Neural crest cell (in vitro differentiated cells): ENCODE measurements at places on chromosomes 3 and 15. TPM values are rescaled to one million over a fixed set of nuclear protein-coding genes. Genes with fewer than 3 reads are reported as not detected.

DNA sequence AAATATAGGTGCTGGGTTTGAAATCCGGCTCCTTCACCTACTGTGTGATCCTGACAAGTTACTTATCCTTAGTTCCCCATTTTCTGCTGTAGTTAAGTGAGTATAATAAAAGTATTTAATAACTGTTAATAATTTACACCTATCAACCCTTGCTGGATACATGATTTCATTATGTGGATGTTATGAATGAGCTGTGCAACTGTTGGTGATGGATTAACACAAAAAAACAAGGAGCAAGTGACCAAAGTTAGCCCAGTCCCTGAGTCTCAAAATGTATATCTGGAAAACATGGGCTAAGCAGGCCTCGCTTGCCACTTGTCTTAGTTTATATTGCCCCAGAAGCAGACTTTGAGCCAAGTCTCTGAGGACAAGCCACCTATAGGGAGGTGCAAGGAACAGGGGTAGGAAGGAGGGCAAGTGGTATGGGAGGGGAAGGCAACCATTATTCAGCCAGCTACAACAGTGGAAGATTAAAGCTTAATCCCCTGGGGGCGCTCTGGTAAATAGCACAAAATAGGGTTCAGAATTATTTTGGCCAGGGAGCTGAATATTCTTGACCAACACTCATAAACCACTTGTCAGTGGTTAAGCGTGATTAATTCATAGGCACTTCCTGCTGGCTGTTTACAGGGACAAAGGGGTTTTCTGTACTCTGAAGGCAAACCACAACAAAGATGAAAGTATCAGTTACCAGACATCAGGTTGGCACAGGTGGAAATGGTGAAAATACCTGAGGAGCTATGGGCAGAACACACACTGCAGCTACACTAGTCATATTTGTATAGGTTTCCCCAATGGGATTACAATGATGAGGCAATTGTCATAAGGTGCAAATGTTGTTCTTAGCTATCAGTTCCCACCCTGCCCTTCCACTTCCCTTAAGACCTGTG is 76.2 kb downstream of the TRIM42 start:
- DNase-seq, result no peak

THBS1 gene
- total RNA-seq, result 17.3 and 20.7 TPM in 2 replicates

DNA sequence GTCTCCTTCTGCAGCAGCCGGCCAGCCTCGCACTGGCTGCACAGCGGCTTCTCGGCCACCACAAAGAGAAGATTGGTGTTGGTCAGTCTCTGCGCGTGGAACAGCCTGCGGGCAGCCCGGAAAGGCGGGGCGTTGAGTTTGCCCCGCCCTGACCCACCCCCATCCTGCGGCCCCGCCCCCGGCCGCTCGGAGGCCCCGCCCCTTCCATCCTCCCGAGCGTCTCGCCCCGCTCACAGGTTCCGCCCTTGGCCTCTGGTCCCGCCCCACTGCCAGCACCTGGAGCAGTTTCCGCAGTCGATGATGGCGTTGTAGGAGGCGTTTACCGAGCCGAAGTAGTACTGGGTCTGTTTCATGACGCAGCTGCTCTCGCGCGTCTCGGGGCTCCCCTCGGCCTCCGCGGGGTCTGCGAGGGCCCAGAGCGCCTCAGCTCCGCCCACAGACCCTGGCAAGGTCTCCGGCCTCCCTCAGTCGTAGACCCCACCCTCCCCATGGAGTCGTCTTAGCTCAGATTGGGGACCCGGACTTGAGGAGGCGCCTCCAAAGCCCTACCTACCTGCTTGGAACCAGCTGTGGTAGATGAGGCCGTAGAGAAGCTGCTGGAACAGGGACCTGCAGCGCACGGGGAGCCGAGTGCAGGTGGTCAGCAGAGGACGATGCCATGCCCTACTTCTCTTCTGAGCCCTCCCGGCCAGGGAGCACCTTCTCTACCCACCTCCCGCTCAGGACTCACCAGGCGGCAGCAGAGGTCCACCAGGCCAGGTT is 5.9 kb upstream of the TMEM115 start:
- peak; percentile 73 for DNase-seq

DNA sequence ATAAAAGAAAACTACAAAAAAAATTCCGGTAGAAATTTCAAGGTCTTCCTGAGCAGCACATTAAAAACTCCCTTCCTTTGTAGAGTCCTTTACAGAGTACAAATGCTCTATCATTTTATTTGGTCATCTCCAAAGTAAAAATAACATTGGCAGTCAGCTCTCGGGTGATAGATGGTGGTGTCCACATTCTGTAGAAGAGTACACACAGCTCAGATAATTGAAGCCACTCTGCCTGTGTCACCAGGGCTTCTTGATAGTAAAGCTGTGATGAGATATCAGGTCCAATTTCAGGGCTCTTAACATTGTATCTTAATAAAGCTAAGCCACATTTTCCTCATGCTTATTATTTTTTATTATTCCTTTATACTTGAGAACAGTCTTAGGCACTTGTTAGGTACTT is 371.6 kb downstream of the TAFA4 start:
- DNase-seq, result no peak

- no peak for DNase-seq
Measured at GRCh38 chr15:80727196-80727595, 32.1 kb downstream of the ABHD17C start.

GRCh38 chr3:60746695-60747416 is 504.4 kb downstream of the FHIT start:
- no peak for DNase-seq

RBP2 gene
- total RNA-seq, result not detected in 2 replicates

FBXL22 gene
- total RNA-seq, result 0.93 and 1.0 TPM in 2 replicates

FOXB1 gene
- 5.9 and 6.1 TPM in 2 replicates for total RNA-seq

DNA sequence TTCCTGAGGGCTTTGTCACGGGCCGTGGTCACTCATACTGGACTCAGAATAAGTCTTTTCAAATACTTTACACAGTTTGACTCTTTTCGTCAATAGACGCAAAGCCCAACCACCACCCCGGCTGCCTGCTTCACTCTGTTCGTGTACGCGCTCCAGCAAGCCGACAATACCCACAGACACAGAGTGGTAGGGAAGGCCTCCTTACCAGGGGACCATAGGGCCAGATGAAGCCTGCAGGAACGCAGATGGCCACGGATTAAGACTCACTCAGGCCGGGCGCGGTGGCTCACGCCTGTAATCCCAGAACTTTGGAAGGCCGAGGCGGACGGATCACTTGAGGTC is 29.7 kb downstream of the EFCAB12 start:
- peak; percentile 9 for DNase-seq

DNA sequence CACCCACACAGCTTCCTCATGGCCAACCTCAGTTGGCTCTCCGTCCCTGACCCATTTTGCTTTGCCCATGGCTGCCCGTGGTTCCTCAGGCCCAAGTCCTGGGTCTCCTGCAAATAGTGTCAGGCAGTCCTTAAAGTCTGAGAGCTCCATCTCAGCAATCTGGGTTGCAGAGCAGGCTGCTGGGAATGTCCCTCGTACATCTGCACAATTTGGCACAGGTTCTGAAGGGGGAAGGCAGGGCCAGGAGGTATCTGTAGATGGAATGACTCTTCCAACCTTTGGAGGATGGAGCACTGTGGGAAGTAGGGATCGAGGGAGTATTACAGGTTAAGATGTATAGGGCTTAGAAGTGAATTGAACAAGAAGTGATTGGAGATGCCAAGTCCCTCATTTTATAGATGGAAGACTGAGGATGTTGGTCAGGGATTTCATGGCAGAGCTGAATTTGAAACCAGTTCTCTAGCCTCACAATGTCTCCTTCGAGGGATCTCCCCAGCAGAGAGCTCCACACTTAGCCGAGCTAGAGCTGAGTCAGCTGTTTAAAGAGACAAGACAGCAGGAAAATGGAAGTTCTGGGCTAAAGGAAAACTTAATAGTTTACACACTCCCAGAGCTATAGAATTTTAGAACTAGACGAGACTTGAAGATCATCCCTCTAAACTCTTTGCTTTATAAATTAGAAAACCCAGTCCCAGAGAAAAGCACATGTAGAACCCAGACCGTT is 9.2 kb downstream of the CKMT1A start:
- no peak for DNase-seq

DNA sequence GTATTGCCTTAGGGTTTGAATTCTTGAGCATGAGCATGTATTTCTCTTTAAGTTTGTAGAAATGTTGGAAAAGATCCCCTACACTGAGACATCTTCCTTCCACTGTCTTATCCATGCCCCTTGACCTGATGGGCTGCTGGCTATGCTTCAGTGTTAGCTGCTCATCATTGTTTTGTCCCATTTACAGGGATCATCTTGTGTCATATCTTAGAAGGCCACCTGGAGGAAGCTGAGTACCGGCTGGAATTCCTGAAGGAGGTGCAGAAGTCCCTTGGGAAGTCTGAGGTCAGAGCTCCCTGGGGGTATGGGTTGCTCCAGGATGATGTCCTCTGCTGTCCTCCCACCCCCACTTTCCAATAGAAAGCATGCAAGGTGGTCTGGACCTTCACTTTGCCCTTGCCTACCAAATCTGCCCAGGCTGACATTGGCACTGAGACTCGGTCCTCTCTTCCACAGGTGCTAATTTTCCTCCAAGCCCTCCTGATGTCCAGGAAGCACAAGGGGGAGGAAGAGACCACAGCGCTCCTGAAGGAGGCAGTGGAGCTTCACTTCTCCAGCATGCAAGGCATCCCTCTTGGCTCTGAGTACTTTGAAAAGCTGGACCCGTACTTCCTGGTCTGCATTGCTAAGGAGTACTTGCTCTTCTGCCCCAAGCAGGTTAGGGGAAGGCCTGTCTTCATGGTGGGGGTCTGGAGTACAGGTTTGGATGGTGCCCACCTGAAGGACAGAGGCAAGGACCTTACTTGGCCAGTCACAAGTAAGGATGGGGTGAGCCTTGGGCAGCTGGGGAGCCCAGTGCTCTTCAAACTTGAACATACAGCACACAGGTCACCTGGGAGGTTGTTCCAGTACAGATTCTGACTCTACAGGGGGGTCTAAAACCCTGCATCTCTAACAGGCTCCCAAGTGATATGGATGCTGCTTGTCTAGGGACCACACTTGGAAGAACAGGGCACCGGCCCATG is 17.7 kb downstream of the TTC21A start:
- no peak for DNase-seq

DNA sequence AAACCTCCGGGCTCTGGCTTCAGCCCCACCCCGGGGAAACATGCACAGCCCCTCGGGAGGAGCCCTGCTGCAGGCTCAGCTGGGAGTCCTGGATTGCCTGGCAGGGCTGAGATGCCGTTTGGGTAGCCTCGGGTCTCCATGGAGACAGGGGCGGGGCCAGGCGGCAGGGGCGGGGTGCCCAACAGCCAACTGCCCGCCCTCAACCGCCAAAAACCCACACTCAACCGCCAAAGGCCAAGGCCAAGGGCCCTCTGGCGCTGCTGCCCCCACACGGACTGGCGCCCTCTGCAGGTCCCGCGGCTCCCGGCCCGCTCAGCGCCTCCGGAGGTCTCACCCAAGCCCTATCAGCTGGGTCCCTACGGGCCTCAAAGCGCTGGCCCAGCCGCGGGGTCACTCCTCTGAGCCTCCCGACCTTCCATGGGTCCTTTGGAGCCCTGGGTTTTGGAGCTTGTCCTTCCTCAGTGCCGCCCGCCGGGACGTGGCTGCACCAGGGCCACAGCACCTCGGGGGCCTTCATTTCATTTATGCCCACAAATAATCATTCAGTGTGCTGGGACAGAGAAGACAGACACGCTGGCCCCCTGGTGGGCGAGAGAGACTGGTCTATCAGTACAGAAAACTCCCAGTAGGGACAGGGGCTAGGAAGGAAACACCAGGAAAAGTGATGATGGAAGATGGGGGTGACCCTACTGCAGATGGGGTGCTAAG is 33.5 kb upstream of the ACAD9 start:
- peak; percentile 62 for DNase-seq

- no peak for DNase-seq
Measured at GRCh38 chr3:188262488-188262887, 108.5 kb downstream of the LPP start.

- no peak for DNase-seq
Measured at GRCh38 chr3:158167737-158168557, 58.1 kb downstream of the RSRC1 start.

BNC1 gene
- total RNA-seq, result 0.25 and 0.35 TPM in 2 replicates

- DNase-seq, result no peak
Measured at GRCh38 chr15:72774696-72775383, 8.7 kb downstream of the ADPGK start.

DNA sequence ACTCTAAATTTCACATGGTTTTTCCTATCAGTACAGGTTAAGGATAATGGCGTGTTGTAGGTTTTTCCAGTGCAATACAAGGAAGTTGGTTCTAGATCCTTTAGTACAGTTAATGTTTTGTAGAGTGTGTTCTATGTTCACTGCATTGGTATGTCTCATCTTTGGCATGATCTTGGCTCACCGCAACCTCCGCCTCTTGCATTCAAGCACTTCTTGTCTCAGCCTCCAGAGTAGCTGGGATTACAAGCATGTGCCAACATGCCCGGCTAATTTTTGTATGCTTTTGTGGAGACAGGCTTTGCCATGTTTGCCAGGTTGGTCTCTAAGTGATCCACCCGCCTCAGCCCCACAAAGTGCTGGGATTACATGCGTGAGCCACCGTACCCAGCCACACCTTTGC is 30.4 kb downstream of the SNRPN start:
- DNase-seq, result no peak

DNA sequence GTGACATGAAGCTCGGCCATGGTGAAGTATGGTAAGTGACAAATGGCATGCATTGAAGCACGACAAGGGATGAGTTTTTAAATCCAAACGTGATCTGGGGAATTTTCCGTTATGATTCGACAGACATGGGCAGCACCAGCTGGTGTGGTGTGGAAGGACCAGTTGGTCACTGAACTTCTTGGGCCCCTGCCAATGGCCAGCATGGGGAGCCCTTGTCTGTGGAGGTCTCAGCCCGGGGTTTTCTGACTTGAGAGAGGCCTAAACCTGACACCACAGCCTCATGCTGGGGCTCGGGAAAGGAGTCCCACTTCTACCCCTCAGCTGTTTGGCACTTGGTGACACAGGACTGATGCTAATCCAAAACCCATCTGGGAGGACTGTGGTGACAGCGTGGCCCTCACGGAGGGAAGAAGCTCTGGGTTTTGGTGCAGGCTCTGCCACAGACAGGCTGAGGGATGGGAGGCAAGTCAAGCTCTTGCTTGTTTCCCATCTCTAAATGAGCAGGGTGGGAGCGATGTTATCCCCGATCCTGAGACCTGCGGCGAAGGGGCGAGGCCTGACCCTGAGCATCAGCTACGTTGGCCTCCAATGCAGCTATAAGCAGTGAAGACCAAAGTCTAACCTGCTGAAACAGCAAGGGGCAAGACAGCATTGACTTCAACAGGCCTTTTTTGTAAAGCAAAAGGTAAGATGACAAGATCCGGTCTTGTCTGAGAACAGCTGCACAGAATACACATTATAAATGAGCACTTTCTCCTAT is 69.5 kb downstream of the ATP1B3 start:
- DNase-seq, result no peak
